Activated CD4-positive, alpha-beta T cell treated with anti-CD3 and anti-CD28 coated beads, Interleukin-2, Interleukin-6, amounts not matched to agents 100 ng/mL and 50 ng/mL, durations not matched to agents 16 hours and 8 hours (primary cell): ENCODE measurements at places on chromosomes 2 and 18.

GRCh38 chr2:144152817-144153271 is 367.1 kb downstream of the ZEB2 start:
- no peak for DNase-seq

DNA sequence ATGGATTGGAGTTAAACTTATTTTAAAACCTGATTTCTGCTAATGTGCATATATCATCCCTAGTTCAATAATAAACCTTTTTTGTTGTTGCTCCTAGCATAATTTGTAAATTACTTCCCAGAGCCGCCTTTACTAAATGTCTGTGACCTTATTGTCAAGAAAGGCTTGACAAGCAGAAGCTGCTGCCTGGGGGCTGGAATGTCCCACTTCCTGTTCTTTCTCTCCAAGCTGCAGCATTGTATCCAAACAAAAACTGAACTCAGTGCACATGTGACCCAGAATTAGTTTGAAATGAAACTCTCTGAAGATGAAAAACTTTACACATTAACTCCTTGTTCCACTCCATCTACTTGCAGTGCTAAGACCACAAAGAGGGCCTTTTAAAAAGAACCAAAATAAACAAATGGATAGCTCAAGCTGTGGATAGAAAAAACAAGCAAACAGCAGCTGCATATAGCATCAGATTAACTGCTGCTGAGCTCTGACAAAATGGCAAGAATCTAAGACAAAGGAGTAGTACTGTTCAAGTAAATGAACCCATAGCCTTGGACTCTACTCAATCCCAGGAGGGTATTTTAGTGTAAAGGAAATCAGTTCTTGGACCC is 99.8 kb upstream of the NEUROD1 start:
- DNase-seq = no peak

- no peak for DNase-seq
Measured at GRCh38 chr18:50721006-50721405, 98.8 kb downstream of the MRO start.

DNA sequence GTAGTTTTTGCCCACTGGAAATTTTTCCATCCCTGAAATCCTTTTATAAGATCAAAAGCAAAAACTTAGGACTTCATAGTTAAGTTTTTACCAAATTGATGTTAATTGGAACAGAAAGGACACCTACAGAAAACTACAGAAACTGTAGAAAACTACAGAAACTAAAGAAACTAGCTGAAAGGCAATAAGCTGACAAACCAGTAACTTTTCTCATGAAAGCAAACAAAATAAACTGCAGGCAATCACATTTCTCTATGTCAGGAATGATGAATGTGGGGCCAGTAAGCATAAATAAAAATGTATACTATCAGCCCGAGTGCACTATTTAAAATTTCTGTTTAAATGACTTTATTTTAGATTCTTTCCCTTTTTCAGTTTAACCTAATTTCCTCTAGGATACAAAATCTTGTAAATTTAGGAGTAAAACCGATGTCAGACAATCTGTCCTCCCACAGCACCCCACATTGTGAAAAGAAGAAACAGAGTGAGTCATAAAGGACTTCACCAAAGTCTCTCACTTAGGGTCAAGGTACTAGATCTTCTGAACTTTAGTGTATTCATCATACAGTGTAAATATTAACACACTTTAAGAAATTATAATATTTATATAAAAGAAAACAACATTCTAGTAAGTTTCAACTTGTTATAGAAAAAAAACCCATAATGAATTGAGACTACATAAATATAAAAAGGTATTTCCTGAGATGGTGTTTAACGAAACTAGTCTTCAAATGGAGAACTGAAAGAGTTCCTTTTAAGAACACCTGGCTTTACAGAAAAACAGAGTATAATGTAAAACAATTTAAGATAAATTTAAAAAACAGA is 46.6 kb downstream of the USP40 start:
- peak; percentile 5 for DNase-seq

- peak; percentile 50 for DNase-seq
Measured at GRCh38 chr18:2981212-2981728, 31.7 kb downstream of the LPIN2 start.

GRCh38 chr18:30175621-30176225 is 866.8 kb downstream of the DSC3 start:
- no peak for DNase-seq

DNA sequence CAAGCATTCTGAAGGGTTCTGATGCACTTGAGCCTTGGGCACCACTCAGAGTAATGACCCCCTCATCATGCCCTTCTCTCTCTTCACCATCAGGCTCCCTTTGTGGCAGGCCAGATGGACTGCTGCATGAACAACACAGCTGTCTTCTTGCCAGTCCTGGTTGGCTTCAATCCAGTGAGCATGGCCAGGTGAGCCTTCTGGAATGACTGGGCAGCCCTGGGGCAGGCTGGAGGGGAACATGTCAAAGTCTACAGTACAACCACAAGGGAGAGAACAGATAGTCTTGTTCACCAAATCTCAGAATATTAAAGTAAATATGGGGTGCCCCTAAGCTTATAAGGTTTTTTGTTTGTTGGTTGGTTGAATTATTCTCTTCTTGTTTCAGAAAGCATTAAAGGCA is 4.4 kb downstream of the GCKR start:
- no peak for DNase-seq

DNA sequence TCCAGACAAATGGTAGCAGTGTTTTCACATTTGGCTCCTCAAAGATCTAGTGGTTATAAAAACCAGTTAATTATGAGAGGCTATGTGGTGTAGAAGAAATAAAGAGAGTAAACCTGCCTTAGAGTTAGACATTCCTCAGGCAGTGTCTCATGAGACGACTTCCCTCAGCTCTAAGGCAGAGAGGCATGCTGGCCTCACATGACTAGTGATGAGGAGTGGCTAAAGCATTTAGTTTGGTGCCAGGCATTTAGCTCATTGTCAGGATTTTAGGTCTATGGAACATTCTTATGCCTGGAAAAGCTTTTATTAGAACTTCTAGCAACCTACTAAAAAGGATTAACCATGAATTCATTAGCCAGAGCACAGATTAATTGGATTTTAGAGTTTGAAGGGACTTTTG is 90.3 kb downstream of the RPRM start:
- DNase-seq = no peak

DNA sequence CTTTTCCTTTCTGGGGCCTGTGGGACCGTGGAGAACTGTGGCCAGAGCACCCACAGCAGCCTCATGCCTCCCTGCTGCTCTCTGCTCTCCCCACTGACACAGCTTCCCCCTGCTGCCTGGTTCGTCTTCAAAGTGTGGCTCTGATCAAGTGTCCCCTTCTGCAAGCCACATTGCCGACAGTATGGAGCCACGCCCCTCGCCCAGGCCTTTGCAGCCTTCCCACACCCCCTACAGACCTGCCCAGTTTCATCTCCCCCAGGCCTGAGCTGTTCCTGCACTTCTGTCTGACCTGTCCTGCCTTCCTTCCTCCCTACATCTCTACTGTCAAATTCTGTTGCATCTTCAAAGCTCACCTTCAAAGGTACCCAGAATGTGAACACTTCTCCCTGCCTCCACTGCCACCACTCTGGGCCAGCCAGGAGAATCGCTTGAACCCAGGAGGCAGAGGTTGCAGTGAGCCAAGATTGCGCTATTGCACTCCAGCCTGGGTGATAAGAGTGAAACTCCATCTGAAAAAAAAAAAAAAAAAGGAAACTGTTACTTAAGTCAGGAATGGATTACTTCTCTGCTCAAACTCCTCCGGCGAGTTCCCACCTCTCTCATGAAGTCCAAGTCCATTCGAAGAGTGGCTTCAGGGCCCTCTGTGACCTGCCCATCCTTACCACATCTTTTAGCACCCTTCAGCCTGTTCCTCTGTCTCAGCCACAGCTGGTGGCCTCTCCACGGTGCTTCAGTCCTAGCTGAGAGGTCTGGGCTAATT is 29.0 kb upstream of the CATIP start:
- DNase-seq = no peak

GRCh38 chr2:55054106-55054875 is 4.0 kb upstream of the RTN4 start:
- DNase-seq = peak; percentile 17

DNA sequence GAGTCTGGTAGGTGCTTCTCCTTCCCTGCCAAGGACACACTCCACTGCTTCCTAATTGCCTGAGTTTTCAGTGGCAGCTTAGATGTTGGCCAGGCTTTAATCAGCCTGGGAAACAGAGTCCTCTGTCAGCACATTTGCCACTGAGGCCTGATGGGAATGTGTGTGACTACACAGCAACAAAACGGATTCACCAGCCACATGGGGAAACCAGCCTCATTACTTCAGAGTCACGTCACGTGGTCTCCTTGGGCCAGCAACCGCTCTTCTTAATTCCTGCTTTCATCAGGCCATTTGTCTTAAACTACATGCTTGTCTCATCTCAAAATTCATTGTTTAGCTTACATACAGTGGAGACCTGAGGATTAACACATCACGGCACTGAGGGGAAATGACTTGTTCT is 93.9 kb upstream of the LTBP1 start:
- DNase-seq = no peak

DNA sequence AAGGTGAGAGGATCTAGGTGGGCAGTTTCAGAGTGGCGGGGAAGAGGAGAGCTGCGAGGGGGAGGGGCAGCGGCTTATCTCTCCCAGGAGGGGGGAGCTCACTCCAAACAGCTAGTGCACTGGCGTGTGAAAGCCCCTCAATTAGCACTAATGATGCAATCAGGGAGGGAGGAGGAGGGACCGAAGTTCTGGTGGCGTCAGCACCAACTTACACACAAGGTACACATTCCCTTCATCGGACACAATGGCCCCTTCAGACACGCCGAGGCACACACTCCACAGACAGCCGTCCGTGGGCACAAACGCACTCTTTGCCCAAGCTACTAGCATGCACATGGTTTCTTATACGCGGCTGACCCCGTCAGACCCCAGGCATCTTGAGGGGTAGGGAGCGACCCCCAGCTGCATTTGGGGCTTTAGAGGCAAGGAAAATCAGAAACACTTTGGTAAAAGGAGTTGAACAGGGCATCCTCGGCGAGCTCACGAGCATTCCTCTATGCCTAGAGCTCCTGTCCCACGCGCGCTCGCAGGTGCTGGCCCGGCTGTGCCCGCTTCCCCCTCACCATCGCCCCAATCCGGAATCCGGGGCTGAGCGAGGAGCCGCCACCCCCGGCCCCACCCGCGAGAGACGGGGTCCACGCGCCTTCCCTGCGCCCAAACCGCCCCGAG is 868 bp upstream of the PKDCC start:
- DNase-seq = no peak

DNA sequence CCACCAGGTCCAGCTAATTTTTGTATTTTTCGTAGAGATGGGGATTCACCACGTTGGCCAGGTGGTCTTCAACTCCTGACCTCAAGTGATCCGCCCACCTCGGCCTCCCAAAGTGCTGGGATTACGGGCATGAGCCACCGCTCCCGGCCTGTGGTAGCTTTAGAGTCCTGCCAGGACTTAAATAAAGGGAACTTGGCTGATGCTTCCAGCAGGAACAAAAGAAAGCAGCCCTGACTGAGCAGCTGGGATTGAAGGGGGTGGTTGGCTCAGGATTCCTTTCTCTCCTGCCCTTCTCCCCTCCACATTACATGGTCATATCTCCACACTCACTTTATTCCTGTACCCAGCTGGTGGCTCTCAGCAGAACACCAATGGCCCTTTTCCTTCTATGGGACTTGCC is 20.0 kb downstream of the EFHD1 start:
- DNase-seq = no peak
